Cortex of kidney (tissue), 1 donor: ENCODE measurements at places on chromosomes 6 and 20.

GRCh38 chr6:86477500-86478148 is 459.7 kb upstream of the HTR1E start:
- DNase-seq = no peak

GRCh38 chr6:100130630-100131029 is 136.6 kb upstream of the MCHR2 start:
- DNase-seq = no peak

GRCh38 chr20:63854069-63854765 is 7.1 kb upstream of the ABHD16B start:
- DNase-seq = no peak

- DNase-seq = no peak
Observed at GRCh38 chr20:53873230-53873604, 197.2 kb downstream of the BCAS1 start.

GRCh38 chr20:8803065-8803464 is 265.8 kb upstream of the PLCB4 start:
- DNase-seq = no peak

DNA sequence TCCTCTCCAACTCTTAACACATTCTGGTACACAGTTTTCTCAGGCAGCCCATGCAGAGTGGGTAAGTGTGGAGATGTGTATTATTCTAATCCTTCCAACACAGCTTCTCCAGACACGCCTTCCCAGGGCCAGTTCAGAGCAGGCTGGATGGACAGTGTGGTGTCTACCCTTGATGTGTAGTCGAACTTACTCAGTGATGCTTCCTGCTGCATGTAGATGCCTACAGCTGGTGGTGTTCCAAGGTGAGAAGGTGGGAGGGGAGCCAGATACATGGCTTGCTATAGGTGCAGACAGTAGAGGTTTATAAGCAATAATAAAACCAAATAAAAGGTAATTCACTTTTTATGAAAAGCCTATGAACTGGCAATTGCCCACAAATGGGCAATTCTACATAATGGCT is 104.0 kb downstream of the QRSL1 start:
- no peak for DNase-seq

DNA sequence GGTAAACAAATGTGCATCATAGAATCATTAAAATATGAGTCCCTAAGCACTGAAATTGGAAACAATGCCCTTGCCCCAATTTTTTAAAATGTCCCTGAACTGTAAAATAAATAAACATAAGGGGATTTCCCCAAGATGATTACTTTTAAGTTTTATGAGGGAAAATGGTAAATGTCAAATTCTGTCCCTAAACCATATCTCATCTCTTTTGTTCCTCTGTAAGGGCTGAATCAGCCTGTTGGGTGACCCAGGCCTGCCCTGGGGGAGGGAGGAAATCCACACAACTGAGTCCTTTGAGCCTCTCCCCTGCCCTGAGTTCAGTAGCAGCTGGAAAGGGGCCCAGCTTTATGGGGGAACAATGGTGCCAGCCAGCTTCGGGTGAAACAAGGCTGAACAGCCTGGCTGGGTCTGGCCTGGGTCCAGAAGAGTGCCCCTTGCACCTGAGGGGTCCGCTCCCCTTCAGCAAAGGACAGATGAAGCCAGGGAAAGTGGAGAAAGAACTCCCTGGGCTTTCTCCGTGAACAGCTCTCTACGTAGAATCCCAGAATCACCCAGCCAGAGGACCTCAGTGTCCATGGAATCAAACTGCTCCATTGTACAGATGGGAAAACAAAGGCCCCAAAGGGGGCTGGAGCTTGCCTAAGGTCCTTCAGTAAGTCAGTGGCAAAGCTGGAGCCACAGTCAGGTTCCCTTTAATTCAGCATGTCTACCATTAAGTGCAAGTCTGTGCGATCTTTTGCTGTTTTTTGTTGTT is 28.2 kb upstream of the ITCH start:
- DNase-seq = no peak

DNA sequence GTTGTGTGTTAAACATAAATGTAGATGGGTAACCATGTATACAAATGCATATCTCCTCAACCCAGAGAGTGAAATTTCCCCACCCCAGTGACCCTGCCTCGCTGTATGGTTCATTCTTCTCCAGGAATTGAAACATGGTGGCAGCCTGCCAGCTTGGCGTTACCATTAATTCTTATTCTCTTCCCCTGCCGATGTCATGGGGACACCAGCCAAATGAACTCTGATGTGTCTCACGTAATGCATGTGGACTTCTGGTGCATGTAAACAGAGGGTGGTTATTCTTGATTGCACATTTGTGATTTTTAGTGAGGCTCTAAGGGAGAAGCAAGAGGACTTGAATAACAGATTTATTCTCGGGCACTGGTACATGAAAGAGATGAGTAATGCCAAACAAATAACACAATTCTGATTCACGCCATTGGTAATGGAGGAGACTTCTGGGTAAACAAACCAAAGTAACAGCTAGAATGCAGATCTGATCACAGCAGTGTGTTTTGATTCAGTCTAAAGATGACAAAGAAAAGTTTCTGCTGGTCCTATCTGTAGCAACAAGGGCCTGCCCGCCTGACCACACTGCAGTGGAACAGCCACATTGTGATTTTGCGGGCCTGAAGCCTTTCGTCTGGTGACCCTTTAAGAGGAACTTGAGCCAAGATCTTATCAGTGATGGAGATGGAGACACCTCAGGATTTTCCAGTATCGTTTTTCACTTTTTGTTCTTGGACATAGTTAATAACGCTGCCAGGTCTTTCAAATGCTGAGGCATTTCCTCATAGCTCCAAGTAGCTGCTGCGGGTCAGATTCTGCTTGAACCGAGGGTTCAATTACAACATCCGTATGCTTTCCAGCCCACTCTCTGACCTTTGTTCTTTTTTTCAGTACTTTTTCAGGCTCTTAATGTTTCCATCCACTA is 171.8 kb upstream of the AKAP12 start:
- no peak for DNase-seq

DNA sequence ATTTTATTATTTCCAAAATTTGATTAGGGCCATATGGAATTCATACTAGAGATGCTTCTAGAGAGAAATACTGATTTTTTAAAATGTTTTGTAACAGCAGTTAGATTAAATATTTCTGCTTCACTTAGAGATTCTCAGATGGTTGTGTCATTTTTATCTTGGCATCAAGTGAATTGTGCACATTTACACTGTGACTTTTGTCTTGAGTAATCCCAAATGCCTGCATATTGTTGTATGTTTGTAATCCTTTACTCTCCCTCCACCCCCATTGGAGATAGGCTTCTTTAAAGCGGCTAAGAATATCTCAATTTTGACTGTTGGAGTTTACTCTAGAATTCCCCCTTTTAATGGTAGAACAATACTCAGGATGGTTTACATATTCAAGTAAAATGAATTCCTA is 19.0 kb downstream of the STX16 start:
- DNase-seq = no peak

- no peak for DNase-seq
Observed at GRCh38 chr20:19275630-19276071, 63.2 kb downstream of the SLC24A3 start.

GRCh38 chr6:16503970-16504415 is 257.3 kb downstream of the ATXN1 start:
- no peak for DNase-seq

DNA sequence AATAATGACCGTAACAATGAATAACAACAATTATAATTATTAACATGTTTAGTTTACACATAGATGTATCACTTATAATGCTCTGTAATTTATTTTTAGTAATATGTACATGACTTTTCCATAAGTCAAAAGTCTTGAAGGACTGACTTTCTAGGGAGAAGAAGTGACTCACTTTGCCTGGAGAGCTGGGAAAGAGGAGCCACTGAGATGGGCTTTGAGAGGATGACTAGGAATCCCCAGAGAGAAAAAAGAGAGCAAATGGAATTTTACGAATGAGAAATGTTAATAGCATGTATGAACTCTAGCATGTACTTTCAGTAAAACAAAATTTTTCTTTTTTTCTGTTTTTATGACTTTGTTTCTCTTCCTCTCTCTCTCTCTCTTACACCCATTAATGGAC is 67.8 kb upstream of the RALY start:
- DNase-seq = no peak

- no peak for DNase-seq
Observed at GRCh38 chr6:114862819-114863218, 520.0 kb upstream of the HS3ST5 start.

GRCh38 chr20:58372806-58373205 is 16.2 kb upstream of the VAPB start:
- DNase-seq = no peak

DNA sequence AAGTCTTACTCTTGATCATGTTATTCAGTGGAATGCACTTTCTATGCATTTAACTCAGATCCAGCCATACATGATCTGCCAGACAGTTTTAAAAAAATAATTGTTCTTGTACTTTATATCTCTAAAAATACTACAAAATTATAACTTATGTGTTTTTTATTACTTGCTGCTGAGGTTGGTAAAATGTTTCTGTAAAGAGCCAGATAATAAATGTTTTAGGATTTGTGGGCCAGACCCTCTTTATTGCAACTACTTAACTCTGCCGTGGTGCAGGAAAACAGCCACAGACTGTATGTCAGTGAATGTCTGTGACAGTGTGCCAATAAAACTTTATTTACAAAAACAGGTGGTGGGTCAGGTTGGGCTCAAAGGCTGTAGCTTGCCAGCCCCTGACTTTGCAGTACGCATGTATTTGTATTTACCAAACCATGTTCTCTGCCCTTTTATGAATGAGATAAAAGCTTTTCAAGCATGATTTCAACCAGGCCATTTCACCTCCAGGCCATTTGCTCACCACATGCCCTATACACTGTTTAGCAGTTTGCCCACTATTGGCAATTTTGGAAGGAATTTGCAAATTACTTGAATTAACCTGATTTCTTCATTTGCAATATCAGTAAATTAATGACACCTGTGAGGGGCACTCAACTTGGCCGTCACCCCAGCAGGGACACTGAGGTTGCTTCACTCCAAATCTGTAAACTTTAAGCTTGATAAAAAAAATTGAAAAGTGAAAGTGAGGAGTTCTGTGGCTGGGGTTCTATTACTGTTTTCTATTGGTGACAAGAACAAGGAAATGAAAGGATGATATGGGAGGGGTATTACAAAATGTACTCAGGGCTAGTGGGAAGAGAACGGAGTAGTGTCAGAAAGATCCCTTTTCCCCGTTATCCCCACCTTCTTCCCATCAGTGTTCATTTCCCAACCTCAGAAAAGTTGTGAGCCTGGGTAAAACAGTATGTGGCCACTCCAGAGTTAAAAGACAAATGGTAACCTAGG is 133.4 kb downstream of the CEBPB start:
- no peak for DNase-seq

DNA sequence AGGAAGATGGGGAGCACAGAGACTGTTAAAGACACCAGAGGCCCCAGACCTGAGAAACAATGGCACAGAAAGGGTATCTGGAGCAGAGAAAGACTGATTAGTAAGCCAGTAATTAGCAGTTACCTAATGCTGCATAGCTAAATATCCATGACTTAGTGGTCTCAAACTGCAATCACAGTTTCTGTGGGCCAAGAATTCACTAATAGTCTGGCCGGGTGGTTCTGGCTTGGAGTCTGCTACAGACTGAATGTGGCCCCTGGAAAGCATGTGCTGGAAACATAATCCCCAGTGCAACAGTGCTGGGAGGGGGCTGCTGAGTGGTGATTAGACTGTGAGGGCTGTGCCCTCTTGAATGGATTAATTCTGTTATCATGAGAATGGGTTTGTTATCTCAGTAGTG is 54.1 kb upstream of the VSX1 start:
- no peak for DNase-seq

- no peak for DNase-seq
Observed at GRCh38 chr20:44720621-44720996, 5.4 kb downstream of the CCN5 start.
